ENCODE measurements at places on chromosomes 12 and 14.

- DNase-seq, result peak; percentile 46
Measured at GRCh38 chr12:101209319-101210302, at the start of gene SLC5A8. Gene SLC5A8 (minus strand): TSS chr12:101210238. CDS start chr12:101209848, 390 bp downstream.

DNA sequence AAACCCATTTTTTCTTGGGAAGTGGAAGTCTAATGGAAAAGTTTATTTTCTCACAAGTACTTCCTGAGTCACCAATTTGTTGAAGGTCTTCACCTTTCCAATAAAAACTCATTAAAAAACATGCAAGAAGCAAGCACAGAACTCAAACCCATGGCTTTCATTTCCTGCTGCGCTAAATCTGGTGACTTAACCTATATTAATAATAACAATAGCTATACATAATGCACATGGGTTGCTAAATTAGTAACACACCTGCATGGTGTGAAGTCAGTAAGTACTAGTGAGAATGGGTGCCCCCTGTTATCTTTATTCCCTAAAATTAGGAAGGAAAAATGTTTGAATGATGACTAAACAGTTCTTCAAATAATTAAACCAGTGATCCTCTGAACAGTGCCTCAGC, 52.3 kb downstream of the PPP2R5C start:
- DNase-seq, result no peak

DNA sequence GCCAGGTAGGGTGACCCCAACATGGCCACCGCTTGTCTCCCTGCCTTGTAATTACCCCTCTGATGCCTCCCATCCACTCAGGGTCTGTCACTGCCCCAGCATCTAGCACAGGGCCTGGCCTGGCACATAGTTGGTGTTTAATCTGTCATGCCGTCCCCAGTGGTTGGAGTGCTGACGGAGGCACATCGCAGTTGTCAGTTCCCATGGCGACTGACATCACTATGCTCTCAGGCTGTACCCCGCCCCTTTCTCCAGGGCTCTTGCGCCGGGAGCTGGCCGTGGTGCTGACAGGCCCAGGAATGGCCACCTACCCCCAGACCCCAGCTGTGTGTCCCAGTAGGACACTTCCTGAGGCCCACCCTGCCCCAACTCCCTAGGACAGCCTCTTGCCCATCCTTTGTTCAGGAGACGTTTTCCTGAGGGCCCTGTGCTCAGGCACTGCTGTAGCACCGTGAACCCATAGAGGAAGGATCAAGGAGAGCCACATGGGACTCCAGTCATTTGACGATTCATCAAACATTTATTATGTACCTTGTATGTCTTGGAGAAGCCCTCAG, 23.0 kb downstream of the FAM222A start:
- DNase-seq, result no peak

DNA sequence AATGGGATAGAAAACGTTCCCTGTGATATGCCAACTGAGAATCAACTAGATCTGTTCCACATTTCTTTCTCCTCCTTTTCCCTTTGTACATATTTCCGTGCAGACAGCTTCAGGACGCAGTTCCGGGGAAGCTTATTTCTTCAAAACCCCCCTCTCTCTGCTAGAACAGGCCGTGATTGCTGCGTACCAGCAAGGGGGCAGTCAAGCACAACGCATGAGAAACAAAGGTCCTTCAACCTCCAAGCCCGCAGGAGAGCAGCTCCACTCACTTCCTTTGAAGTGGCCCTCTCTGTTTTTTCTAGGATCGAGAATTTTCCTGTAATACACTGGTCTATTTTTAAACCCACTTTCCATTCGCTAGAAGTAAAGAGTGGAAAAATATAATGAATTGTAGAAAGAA, 80.8 kb downstream of the ZNF664 start:
- DNase-seq, result peak; percentile 60

GRCh38 chr12:68809190-68810026, 1.4 kb downstream of the MDM2 start:
- no peak for DNase-seq

DNA sequence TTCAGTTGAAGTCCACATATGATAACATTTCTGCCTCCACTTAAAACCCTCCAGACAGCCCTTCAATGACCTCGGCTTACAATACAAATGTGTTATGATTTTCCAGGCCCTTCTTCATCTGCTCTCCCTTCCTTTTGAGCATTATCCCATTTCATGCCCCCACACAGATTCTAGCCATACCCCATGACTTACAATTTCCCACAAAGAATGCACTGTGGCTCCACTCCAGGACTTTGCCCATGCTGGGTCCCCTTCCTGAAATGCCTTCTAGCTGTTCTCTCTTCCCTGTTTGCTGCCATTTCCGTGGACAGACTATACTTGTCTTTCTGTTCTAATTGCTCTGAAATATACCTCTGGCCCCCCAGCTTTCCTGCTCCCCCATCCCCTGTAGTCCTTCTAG, 963.2 kb downstream of the DIO2 start:
- no peak for DNase-seq

GRCh38 chr14:58301416-58301815, 3.1 kb downstream of the ARID4A start:
- no peak for DNase-seq

DNA sequence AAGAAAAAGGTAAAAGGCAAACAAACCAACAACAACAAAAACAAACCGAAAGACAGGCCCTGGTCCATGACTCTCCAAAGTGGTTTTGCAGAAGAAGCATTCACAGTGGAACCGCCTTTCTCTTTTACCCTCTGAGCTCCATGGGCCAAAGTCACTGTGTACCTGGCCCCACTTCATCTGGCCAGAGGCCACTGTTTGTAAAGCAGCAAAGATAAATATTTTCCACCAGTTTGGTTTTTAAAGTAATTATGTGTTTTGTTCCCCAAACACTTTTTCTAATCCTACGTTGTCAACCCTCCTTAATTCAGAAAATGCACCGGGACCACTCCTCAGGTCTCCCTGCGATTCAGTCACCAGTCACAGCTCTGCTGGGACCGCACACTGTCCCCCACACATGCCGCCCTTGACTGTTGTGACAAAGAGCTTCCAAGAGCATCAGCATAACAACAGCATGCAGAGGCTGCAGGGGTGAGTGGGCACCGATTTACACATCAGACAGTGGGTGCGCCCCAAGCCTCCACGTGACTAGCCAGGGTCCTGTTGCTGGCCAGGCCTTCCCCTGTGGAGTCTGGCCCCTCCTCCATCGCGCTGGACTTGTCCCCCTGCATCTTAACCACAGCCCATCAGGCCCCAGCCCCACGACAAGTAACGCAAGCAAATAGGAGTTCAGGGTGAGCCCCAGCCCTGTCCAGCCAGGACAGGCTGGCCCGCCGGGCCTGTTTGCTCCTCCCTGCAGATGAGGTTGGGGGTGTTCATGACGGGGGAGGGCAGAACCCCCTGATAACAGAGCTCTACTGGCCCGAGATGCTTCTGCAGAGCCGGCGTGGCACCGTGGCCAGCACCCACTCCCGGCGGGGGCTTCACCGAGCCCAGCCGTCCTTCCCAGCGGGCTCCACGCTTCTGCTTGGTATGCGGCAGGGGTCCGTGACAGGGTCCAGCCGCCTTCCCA, 65.2 kb upstream of the DIO3 start:
- no peak for DNase-seq

GRCh38 chr12:131103669-131104462, 150.2 kb downstream of the ADGRD1 start:
- DNase-seq, result no peak
